ENCODE measurements at places on chromosomes 11 and 22. TPM values are rescaled to one million over a fixed set of nuclear protein-coding genes. Genes with fewer than 3 reads are reported as not detected.

- no peak for DNase-seq
Observed at GRCh38 chr11:6438979-6439571, 1.7 kb downstream of the HPX start.

DNA sequence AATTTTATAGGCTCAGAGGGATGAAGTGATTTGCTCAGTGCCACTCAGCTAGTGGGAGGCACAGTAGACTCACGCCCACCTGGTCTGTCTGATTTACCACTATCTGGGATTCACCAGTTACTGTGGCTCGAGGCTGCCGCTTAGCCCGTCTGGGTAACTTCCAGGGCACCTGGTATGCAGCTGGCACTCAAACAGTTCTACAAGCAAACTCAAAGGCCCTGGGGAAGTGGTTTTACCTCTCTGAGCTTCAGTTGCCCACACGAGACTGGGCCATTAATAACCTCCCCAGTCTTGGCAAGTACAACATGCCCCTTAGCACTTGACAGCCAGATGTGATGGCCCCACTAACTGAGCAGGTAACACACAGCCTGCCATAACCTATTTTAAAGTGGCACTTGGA is 2.6 kb downstream of the GDPD5 start:
- no peak for DNase-seq

GRCh38 chr22:35008213-35008612 is 57.7 kb upstream of the ISX start:
- DNase-seq, result no peak

DNA sequence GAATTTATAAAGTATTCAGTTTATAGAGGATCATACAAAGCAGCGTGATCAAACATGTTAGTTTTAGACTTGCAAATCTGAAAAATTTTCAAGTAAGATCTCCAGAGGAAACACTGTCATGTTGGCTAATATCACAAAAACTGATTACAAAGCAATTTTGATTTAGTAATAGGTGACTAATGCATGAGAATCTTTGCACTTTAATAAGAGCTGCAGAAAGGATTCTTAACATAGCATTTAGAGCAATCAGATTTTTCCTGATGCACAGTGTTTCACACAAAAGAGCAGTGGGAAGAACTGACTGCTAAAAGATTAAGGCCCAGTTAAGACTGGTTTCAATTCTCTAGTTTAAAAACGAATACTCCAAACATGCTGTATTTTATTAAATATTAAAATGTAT is 321.2 kb downstream of the GUCY1A2 start:
- DNase-seq, result no peak

GRCh38 chr11:128645968-128646367 is 47.9 kb upstream of the FLI1 start:
- DNase-seq, result no peak

DNA sequence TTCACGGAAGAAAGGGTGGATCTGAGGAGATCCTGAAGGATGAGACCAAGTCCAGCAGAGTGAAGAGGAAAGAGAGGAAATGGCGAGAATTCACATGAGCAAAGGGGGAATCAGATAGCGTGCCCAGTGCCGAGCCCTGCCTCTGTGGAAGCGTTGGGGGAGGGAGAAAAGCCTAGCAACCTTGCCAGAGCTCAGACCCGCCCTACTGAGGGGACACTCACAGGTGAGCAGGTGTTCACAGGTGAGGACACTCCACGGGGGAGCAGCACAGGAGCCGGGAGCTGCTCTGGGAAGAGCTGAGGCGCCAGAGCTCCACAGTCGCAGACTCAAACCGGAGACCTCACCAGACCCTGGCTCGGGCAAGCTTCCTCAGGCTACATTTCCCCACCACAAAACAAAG is 56.2 kb downstream of the MICAL3 start:
- no peak for DNase-seq

DNA sequence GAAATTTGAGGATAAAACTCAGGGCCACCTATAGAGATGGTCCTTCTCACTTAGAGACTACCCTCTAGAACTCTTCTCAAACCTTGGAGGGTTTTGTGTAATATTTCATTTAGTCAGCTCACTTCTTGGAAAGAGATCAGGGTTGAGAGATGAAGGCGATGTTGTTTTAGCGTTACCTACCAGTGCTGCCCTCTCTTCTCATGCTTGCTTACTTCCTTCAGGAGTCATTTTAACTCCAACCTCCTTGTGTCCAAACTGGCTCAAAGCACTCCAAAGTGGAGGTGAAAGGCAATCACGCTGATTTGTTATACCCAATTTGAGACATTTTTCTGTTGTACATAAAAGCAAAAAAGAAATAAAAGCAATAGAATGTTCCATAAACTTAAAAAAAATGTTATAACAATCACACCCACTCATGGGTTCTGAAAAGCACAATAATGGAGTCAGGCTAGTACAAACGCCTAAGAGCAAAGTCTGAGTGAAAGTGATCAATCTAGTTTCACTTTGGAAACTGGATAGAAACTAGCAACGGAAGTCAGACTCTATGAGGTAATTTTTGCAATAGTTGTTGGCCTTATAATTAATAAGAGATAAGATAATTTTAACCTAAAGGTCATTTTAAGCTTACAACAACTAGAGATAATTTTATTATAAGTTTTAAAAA is 117.1 kb downstream of the MRTFA start:
- DNase-seq, result no peak

GRCh38 chr11:61882879-61883278 is 8.5 kb downstream of the FADS3 start:
- no peak for DNase-seq

DNA sequence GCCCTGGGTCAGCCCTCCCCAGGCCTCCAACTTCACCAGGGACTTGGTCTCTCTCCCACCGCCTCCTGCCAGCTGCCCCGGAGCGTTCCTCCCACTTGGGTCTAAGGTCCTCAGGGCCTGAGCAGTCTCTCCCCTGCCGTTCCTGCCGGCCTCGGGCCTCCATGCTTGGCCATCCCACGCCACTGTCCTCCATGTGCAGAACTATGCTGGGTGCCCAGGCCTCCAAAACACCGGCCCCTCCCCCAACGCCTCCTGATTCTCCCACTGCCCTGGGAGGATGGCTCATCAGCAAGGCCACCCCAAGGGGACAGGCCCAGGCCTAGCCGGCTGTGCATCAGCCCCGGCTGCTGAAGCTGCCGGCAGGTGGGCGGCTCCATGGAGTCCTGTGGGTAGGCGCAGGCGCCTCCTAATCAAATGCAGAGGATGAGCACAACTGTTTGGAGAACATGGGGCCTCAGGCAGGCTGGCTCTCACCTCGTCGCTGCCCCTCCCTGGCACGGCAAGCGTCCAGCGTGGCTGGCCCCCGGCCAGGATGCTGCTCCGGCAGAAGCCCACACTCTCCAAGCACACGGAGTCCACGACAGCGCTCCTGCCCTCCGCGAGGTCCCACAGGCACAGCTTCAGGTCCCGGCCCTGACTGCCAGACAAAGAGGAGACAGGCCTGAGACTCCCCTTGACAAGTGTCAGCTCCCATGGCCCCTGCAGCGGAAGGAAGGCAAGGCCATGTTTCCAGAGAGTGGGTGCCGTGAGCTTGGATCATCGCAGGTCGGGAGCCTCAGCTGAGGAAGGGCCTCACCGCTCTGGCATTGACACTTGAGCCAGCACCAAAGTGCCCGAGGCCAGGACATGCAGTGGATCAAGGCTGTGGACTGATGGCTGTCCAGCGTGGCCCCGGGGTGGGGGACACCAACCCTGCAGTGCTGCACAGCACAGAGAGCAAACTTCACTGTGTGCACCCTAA is 42.6 kb downstream of the GNB1L start:
- DNase-seq, result no peak

DNA sequence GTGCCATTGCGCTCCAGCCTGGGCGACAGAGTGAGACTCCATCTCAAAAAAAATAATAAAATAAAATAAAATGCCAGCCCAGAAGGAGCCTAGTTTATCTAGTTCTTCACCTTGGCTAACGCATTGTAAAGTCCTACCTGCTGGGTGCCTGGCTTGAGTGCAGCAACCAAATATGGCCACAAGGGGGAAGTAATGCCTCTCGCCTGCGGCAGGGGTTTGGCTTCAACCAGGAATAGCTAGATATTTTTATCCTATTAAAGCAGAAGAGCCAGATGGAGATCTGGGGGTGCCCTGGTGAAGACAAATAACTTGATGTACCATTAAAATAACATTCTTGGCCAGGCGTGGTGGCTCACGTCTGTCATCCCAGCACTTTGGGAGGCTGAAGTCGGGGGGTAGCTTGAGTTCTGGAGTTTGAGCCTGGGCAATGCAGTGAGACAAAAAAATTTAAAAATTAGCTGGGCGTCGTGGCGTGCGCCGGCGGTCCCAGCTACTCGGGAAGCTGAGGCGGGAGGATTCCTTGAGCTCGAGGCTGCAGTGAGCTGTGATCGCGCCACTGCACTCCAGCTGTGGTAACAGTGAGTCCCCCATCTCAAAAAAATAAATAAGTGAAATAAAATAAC is 20.6 kb upstream of the PLEKHB1 start:
- peak; percentile 29 for DNase-seq

DNA sequence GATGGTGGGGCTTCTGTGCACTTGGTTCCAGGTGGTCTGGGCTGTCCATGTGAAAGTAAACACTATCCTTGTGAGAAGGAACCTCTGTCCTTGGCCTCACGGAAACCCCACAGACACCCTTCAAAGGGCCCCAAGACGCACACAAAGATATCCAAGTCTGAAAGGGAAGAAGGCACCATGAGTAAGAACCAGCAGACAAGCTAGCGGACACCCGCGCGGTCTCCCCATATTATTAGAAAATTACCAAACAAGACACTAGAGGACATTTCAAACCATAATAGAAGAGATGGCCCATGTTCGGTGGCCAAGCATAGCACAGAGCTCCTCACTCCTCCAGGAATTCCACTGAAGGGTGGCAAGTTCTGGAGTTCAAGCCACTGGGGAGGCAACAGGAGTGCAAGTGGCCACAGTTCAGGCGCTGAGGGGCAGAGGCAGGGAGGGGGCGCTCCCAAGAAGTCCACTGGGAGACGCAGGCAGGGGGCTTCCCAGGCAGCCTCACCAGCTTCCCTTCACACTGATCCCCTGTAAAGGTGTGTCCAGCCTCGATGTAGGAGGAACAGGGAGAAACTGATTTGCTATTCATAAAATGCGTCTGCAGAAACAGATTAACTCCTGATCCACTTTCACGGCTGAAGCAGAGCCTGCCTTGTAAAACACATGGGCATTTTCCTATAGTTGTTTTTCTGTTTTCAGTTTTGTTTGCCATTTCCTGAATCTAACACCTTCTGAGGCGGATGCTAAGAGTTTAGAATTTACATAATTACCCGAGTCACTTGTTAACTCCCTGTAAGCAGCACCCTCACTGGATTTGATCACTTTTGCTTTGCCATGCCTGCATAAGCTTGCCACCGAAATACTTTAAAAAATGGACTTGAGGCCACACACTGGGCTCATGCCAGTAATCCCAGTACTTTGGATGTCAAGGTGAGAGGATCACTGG is 9.1 kb upstream of the PPARA start:
- DNase-seq, result no peak

DNA sequence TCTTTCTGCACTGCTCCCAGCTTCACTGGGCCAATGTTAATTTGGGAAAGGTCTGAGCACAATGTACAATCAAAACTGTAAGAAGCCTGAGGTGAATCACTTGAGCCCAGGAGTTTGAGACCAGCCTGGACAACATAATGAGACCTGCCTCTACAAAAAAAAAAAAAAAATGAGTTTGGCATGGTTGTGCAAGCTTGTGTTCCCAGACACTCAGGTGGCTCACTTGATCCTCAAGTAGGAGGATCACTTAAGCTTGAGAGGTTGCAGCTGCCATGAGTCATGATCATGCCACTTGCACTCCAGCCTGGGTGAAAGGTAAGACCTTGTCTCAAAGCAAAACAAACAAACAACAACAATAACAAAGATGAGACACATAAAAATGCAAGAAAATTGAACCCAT is 38.6 kb upstream of the SC5D start:
- DNase-seq, result no peak

DNA sequence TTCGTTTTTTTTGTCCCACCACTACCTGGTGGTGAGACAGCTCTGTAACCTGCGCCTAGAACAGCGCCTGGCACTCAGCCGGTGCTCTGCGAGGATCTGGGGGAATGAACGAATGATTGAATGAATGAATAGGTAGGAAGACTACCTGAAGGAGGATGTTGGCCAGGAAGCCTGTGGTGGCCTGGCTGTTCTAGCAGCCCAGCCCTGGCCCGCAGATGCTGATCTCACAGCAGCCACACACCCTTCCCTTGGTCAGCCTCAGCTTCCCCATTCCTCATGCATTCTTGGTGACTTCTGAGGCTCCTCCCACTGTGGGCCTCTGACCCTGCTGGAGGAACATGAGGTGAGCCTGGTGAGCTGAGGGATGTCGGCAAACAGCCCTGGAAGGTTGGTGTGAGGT is 3.7 kb downstream of the TRPM5 start:
- DNase-seq, result no peak

GRCh38 chr11:128549256-128549944 is 38.0 kb downstream of the ETS1 start:
- no peak for DNase-seq

DNA sequence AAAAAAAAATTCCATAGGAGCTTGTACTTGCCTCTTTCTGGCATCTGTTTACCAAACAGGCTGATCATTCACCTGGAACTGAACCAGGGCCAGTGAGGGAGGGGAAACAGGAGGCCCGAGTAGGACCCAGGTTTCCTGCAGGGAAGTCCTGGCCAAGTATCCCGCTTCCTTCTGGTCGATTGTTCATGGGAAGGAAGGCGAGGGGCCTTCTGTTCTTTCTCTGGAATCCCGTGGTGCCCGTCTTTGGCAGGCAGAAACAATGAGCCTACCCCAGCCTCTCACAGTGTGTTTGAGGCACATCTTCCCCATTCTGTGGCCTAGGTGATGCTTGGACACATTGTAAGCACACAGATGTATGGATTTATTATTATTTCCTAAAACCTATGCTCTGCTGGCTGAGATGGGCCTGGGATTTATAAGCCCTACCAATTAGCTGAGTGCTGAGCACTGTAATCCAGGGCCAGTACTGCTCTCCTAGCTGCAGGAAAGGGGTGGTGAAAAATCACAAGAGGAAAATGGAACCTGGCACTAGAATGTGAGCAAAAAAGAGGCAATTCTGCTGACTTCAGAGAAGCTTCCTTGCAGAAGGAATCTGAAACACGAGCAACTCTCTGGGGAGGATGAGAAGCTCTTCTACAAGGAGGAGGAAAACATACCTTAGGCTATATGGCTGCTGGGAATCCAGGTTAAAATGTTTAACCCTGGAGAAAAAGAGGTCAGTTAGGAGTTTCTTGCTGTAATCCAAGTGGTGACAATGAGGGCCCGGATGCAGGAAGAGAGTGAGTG is 53.5 kb downstream of the PRR5L start:
- no peak for DNase-seq

DNA sequence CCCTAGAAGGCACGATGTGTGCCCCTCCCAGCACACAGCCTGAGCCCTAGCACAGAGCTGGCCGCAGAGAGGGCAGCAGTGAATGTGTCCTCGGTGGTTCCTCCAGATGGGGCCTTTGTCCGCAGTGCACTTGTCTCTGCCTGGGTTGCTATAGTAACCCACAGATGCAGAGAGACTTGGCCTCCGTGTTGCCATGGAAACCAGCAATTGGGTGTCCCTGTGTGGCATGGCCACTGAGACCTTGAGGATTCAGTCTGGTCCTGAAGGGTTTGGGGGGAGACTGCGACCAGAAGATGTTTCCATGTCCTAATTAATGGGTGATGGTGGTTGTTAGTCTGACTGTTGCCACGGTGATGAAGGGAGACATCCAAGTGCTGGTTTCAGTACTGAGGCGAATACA is 42.6 kb upstream of the TUB start:
- DNase-seq, result no peak

GRCh38 chr22:18057568-18058209 is 20.1 kb upstream of the PEX26 start:
- DNase-seq, result no peak

GRCh38 chr11:82906236-82906635 is 4.7 kb downstream of the DDIAS start:
- no peak for DNase-seq

Gene KDM2A
- 74.8 TPM for total RNA-seq

Gene MYO18B
- 4.8 TPM for total RNA-seq

Gene ASPHD2
- 0.58 TPM for total RNA-seq

Gene MMP8
- 1.3 TPM for total RNA-seq

Gene KDM4D
- total RNA-seq, result 1.2 TPM
